Activated naive CD4-positive, alpha-beta T cell (primary cell): ENCODE measurements at places on chromosomes 5 and 9.

GRCh38 chr5:23260621-23261020, 246.8 kb upstream of the PRDM9 start:
- DNase-seq: no peak

DNA sequence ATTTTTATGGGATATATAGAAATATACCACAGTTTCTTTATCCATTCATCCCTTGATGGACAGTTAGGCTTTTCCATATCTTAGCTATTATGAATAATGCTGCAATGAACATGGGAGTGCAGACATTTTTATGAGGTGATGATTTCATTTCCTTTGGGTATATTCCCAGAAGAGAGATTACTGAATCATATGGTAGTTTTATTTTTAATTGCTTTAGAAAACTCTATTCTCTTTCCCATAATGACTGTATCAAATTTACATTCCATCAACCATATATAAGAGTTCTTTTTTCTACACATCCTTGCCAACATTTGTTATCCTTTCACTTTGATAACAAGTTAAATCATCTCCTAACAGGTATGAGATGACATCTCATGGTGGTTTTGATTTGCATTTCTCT, 821.6 kb downstream of the TLE1 start:
- no peak for DNase-seq

DNA sequence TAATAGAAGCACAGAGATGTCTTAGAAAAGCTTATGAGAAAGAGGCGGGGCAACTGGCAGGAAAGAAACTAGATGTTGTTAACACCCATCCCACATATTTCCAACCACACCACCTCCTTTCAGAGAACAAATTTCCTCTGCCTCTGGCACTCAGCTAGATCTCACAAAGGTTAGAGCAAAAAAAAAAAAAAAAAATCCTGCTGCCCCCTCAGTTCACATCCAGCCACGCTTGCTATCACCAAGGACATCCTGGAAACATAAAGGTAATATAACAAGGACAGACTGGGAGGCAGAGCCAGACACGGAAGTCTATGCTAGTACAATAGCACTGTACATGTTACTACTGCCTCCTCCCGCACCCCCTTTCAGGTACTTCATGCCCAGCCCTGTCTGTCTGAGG, 238.0 kb upstream of the PTGER4 start:
- peak; percentile 11 for DNase-seq

DNA sequence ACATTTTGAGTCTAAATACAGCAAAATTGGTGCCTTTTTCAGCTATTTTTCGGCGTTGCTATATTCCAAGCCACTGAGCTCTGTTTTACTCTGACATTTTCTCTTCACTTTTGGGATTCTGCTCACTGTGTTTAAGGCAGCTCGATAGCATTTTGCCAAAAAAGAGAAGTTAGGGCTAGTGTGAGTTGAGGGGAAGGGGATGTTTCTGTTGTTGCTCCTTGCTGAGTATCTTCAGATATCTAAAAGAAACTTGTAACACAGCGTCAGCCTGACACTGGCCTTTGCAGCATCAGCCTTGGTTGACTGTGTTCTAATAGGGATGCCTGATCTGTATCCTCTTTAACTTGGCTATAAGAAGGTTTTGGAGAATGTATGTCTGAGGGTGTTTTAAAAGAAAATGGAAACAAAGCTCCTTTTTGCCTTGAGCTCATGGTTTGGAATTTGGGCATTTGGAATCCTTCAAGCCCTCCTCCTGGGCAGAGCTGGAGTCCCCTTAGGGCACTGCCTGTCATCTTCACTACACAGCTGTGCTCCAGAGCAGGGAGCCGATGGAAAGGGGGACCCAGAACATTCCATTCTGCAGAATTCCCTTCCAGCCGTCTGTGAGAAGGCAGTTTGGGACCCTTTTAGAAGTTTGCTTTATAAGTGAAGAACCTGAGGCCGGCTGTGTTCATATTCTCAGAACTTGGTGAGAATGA, 63.0 kb downstream of the EXOSC2 start:
- no peak for DNase-seq

GRCh38 chr9:93003552-93004407, 54.7 kb upstream of the SUSD3 start:
- no peak for DNase-seq

- no peak for DNase-seq
Measured at GRCh38 chr5:92470770-92471169, 1087.7 kb upstream of the ARRDC3 start.

GRCh38 chr5:95850391-95850894, 27.9 kb upstream of the GLRX start:
- no peak for DNase-seq

DNA sequence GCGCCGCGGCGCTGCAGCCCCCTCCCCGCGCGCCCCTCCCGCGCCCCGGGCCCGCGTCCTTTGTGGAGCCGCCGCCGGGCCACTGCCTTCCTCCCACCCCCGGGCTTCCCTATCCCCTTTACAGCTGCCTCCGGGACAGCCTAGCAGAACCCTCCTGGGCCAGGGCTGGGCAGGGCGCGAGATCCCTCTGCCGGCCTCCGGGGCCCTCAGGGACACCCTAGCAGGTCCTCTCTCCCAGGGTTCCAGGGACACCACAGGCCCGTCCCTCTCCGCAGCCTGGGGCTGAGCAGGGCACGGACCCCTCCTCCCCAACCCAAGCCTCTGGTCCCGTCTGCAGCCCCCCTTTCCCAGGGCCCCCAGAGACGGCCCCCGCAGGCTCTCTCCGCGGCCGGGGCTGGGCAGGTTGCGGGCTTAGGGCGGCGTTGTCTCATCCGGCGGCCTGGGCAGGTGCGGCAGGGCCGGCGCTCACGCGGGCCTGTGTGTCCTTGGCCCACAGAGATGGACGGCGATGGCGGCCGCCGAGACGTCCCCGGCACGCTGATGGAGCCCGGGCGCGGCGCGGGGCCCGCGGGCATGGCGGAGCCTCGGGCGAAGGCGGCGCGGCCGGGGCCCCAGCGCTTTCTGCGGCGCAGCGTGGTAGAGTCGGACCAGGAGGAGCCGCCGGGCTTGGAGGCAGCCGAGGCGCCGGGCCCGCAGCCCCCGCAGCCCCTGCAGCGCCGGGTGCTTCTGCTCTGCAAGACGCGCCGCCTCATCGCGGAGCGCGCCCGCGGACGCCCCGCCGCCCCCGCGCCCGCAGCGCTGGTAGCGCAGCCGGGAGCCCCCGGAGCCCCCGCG, 710 bp downstream of the WNK2 start:
- DNase-seq: peak; percentile 11

- DNase-seq: no peak
Measured at GRCh38 chr5:74231697-74232096, 408.8 kb downstream of the ENC1 start.

GRCh38 chr9:97908705-97909104, 13.6 kb downstream of the TRMO start:
- no peak for DNase-seq

- no peak for DNase-seq
Measured at GRCh38 chr5:72368271-72368670, 48.1 kb downstream of the PTCD2 start.
